ENCODE measurements at places on chromosomes 16 and 17. TPM values are rescaled to one million over a fixed set of nuclear protein-coding genes. Genes with fewer than 3 reads are reported as not detected.

The CA10 gene
- total RNA-seq: 0.31 TPM

DNA sequence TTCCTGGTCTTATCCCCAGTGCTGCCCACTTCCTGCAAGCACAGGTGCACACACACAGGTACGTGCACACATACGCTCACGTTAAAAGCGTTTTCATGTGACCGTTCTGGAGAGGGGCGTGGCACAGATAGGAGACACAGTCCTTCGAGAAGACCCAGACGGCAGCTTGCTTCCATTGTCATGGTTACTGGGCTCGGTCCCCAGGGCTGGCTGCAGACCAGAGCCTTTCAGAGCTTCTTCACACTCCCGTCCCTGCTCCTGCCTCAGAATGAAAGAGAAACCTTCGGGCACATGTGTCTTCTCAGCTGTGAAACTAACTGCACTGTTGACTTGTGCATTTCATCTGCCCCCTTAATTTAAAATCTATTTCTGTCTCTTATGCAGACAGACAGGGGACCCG lies 154.2 kb downstream of the PITPNC1 start:
- peak; percentile 47 for DNase-seq

The RPL23 gene
- total RNA-seq: 1,201 TPM

- DNase-seq: no peak
Observed at GRCh38 chr17:10120749-10121148, 77.7 kb downstream of the GAS7 start.

The OR4D1 gene
- 0.22 TPM for total RNA-seq

- DNase-seq: peak; percentile 64
Observed at GRCh38 chr16:48535831-48536613, 74.0 kb downstream of the N4BP1 start.

The KRT12 gene
- not detected for total RNA-seq

DNA sequence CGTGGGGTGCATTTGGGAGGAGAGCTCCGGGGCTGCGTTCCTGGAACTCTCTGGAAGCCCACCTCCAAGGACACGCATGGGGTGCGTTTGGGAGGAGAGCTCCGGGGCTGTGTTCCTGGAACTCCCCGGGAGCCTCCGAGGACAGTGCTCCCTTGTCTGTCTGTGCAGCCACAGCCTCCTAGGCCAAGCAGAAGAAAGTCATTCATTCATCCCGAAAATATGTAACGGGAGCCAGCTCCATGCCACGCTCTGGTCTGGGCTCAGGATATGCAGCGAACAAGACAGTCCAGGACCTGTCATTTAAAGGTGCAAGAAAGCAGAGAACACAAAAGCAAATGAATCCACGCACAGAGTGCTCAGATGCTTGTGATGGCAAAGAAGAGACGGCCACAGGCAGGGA lies 7.9 kb downstream of the ENPP7 start:
- peak; percentile 14 for DNase-seq

- DNase-seq: no peak
Observed at GRCh38 chr17:10266296-10266876, 68.0 kb upstream of the GAS7 start.

- no peak for DNase-seq
Observed at GRCh38 chr17:61312406-61313295, 87.0 kb upstream of the TBX2 start.

DNA sequence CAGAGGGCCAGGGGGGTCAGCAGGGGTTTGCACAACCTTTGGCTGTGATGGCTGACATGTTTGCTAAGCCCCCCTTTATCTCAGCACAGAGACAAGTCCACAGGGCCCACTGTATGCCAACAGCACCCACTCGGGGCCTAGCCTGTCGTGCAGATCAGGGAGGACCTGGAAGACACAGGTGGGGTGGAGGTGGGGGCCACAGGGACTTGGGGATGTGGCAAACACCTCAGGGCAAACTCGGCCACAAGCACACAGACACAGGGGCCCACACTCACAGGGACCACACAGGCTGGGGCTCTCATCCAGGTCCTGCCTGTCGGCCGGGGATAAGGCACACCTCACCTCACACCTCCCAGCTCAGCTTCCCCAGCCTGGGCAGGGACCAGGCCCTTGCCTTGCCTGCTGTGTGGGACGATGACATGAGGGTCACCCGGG lies 87.9 kb downstream of the C16orf78 start:
- peak; percentile 33 for DNase-seq

GRCh38 chr17:49564638-49565037 lies 11.0 kb upstream of the NXPH3 start:
- no peak for DNase-seq

The SLC35G3 gene
- total RNA-seq: not detected

The DBF4B gene
- 30.4 TPM for total RNA-seq

GRCh38 chr17:14737984-14738651 lies 437.2 kb downstream of the HS3ST3B1 start:
- DNase-seq: peak; percentile 60

GRCh38 chr17:199806-200545 lies 18.5 kb upstream of the DOC2B start:
- no peak for DNase-seq

The GP1BA gene
- not detected for total RNA-seq

- no peak for DNase-seq
Observed at GRCh38 chr16:69323415-69323814, 7.0 kb downstream of the PDF start.

DNA sequence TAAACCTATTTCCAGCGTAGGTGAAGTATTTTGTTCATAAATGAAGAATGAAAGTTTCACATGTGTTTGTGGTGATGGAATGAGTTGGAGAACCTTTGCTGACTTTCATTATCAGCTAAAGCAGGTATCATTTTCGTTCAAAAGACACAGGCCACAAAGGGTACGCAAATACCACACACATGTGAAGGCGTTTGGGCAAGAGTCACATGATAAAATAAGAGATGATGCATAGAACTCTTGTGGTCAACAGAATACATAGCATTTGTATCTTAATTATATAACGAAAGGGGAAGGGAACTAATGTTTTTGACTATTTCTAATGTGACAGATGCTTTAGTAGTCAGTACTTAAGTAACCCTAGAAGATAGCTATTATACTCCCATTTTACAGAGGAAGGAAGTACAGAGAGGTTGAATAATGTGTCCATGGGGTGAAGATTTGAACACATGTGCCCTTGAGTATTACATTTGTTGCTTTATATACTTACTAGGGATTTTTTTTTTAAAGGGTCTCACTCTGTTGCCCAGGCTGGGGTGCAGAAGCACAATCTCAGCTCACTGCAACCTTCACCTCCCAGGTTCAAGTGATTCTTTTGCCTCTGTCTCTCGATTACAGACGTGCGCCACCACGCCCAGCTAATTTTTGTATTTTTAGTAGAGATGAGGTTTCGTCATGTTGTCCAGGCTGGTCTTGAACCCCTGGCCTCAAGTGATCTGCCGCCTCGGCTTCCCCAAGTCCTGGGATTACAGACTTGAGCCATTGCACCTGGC lies 4.8 kb downstream of the RPA1 start:
- no peak for DNase-seq

DNA sequence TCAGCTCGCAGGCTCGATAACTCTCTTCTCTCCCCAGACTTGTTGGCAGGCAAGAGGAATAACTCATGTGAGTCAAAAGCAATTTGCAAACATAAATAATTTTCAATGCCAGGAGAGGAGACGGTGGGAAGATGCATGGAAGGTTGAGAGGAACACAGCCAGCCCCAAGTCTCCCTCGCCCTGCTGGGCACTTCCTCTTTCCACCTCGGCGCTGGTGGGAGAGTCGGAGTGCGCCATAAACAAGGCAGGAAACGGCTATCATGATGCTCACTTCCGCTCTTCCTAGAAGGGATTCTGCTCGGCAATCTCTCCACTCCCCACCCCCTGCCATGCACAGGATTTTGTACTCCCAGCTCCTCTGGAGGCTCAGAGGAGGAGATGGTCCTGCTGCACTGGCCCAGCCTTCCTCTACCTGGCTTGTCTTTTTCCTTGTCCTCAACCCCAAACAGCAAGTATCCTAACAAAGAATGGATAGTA lies 13.0 kb downstream of the CBX4 start:
- no peak for DNase-seq

The SLC22A31 gene
- 0.81 TPM for total RNA-seq

The CDH1 gene
- 38.6 TPM for total RNA-seq

DNA sequence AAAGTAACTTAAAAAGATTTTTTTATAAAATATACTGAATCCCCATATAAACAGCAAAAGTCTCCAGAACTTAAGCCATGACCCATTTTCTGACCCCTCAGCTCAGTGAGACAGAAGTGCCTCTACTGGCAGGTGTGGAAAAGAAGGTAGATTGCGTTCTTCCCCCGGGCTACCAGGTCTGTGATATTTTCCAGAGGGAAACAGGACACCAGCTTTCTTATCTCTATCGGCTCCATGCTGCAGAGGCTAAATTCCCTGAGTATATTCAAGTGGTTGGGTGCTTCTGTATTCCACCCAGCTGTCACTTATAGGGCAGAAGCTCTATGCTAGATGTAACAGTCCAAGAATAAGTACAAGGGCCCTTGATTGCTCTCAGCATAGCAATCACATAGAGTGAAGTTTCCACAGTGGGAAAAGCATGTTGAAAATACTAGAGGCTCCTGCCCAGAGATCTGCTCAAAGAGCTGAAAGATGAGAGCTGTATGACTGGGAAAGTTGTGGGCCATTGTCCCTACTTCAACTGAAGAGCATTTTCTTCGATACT lies 687.3 kb downstream of the CDH11 start:
- DNase-seq: no peak

DNA sequence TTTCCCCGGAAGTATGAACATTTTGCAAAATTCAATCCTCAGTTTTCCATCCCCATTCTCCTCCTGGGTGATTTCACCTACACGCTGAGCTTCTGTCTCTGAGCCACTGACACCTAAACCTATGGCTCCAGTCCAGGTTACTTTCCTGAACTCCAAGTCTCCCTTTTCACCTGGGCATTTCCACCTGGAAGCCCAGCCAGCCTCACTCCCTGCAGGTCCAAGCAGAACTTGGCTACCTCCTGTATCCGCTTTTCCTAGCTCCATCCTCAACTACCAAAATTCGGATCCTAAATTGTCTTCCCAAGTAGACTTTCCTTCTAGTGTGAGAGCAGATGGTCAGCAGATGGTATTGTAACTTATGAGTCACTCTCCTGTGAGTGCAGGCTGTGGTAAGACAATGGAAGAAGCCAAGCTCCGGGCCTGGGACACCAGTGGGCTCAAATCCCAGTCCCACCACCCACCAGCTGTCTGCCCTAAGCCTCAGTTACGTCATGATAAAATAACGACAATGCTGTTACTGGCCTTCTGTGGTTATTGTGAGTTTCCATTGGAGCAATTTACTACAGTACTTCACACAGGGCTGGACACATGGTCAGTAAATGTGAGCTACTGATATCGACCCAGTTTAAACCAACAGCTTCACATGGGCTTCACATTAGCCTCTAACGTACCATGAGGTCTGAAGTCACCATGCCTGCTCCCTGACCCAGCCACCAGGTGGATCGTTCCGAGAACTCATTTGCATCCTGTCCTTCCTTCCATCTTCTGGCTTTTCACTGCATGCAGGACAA lies 33.3 kb downstream of the PECAM1 start:
- peak; percentile 19 for DNase-seq

GRCh38 chr16:57676553-57677085 lies 8.5 kb downstream of the ADGRG3 start:
- no peak for DNase-seq

DNA sequence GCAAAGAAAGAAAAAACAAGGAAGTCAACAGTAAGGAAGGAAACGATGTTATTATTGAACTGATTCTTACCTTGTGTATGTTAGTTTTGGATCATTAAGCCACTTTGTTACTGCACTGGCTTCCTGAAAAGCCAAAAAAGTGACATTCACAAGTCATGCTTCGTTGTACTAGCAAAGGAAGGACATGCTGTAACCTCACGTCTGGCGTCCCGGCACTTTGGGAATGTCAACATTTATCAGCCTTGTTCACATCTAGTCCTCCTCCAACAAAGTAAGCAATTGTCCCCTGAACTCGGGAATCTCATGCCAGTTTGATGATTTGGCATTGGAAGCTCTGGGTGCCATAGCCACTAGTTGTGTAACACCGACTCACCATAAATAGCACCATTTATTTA lies 731 bp upstream of the MKS1 start:
- no peak for DNase-seq

All from H7 (cell line).